Caudate nucleus (tissue), 63 donors: ENCODE measurements at places on chromosomes 2 and 18.

GRCh38 chr18:58113337-58113736, 69.3 kb downstream of the NEDD4L start:
- no peak for DNase-seq

DNA sequence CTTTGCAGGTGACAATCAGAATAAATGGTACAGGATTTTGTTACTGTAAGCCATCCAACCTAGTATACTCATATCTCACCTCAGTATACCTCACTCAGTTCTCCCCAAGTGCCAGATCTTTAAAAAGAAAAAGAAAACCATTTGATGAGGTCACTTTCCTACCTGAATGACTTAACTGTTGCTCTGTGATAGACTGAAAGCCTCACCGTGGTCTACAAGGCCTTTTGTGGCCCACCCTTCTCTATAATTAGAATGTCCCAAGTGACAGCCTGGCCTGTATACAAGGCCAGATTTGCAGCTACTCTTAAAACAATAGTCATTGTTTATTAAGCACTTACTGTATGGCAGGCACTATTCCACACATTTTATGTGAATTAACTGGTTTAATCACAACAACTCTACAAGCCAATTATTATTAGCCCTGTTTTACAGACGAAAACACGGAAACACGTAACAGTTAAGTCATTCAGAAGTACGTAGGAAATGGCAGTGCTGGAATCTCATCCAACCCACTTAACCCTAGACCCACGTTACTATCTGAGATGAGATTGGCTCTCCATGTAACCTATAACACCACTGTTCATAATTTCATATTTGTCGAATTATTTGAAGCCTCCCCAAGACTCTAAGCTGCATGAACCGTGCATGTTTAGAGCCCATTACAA, 28.3 kb downstream of the PKP4 start:
- DNase-seq = no peak

DNA sequence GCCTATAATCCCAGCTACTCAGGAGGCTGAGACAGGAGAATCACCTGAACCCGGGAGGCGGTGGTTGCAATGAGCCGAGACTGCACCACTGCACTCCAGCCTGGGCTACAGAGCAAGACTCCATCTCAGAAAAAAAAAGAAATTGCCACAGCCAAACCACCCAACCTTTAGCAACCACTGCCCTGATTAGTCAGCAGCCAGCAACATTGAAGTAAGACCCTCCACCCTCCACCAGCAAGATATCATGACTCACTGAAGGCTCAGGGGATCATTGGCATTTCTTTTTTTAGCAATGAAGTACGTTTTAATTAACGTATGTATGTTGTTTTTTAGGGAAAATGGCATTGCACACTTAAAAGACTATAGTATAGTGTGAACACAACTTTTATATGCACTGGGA, 349.1 kb upstream of the ACVR2A start:
- no peak for DNase-seq

GRCh38 chr2:99852956-99853355, 289.4 kb downstream of the AFF3 start:
- DNase-seq = no peak
